ENCODE measurements at places on chromosomes 16 and 17.

- DNase-seq, result no peak
Observed at GRCh38 chr16:11315510-11315909, 29.7 kb upstream of the RMI2 start.

GRCh38 chr16:87556941-87557459 is 45.3 kb upstream of the JPH3 start:
- no peak for DNase-seq

- no peak for DNase-seq
Observed at GRCh38 chr17:57109393-57110151, 24.5 kb downstream of the AKAP1 start.

DNA sequence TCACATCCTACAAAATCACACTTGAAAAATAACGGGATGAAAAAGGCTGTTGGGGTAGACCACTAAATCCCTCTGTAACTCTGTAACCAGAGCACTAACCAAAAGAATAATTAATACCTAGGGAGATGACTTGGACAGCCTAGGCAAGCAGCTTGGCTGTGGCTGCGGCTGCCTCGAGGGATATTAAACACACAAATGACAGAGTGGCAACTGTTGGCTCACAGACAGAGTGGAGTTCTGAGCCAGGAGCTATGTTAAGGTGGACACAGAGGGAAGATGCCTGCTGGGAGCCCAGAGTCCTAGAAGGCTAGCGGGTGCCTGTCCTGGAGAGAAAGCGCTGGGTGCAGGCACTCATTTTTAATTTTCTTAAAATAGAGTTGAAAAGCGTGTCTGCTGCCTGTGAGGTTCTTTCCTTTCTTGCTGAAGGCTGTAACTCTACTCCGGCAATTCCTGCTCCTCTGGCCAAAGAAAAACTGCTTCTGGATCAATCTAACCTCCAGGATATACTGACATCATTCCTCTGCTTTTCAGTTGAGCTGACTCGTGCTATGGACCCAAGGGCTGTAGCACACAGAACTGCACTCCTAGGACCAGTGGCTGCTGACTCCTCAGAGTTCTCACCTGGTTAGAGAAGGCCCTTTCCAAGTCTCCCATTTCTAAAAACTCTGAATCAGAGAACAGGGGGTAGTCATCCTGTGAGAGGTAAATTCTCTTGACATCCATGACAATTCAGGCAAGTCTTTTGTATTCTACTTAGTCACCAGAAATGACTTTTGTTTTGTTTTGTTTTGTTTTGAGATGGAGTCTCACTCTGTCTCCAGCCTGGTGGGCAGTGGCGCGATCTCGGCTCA is 147.9 kb downstream of the STX8 start:
- no peak for DNase-seq

DNA sequence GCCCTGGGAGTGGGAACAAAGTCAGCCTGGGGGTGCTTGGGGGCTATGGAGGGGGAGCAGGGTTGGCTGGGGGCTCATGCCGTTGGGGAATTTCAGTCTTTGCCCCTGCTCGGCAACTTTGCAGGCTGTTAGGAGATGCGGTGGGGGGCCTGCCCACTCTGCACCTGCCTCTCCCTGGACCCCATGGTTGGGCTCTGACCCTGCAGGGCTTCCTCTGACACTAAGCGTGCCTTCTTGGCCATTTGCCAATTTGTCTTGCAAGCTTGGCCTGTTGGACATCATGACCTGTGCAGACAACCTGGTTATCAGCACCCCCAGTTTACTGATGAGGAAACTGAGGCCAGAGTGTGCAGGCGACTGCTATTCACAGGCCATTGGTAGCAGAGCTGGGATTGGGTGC is 14.6 kb downstream of the ADCY7 start:
- DNase-seq, result no peak

DNA sequence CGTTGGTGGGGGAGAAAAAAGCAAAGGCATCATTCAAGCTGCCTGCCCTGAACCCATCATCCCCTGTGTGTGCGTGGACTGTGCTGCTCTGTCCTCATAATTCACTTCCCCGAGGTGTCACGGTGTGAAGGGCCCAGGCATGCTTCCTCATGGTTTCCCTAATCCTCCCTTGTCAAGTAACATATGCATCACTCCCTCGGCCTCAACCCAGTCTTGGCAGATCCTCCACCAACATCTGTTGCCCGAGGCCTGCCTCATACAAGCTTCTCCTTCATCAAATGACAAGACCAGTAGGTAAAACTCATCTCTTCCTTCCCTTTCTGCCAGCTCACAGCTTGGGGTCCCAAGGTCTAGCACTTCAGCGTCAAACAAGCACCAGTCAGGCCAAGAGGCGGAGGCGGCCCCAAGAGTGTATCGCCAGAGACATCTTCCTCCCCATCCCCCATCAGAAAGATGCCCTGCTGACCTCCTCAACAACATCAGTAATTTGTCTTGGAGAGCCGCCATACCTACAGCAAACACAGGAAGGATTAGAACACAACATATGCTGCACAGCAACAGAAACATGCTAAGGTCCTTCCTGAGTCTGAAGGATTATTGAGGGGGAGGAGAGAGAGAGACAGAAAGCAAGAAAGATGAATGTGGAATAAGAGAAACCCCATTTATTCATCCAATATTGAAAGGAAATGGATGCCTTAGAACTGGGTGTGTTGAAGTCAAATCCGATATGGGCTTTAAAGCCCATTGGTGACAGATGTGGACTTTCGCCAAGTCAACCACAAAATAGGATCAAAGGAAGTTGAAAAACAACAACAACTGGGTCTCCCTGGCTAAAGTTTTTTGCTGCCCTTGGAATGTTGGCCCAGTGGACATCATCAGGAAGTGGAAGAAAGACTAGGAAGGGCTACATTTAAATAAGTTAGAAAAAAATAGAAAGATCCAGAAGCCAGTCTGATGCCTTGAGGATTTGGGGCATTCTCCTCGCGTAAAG is 38.4 kb downstream of the SOX9 start:
- no peak for DNase-seq

Data from Kasumi-1 (cell line).